ENCODE measurements at places on chromosomes 12 and 14.

- peak; percentile 10 for DNase-seq
Measured at GRCh38 chr14:20302042-20302755, 3.6 kb downstream of the TTC5 start.

GRCh38 chr12:8697476-8698131 is at the start of gene RIMKLB:
RIMKLB (plus strand) TSS chr12:8697991; CDS start chr12:8713867, 15,876 bp downstream.
- peak; percentile 37 for DNase-seq

DNA sequence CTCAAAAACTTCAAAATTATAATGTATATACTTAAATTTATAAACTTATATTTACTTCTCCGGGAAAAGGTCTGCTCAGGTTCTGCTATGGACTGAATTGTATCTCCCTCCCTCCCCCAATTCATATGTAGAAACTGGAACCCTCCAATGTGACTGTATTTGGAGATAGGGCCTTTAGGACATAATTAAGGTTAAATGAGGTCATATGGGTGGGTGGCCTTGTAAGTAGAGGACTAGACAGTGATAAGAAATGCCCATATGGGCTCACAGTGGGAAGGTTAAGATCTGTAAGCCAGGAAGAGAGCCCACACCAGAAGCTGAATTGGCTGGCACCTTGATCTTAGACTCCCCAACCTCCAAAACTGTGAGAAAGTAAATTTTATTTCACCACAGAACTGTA is 84.5 kb downstream of the TAOK3 start:
- DNase-seq = no peak

DNA sequence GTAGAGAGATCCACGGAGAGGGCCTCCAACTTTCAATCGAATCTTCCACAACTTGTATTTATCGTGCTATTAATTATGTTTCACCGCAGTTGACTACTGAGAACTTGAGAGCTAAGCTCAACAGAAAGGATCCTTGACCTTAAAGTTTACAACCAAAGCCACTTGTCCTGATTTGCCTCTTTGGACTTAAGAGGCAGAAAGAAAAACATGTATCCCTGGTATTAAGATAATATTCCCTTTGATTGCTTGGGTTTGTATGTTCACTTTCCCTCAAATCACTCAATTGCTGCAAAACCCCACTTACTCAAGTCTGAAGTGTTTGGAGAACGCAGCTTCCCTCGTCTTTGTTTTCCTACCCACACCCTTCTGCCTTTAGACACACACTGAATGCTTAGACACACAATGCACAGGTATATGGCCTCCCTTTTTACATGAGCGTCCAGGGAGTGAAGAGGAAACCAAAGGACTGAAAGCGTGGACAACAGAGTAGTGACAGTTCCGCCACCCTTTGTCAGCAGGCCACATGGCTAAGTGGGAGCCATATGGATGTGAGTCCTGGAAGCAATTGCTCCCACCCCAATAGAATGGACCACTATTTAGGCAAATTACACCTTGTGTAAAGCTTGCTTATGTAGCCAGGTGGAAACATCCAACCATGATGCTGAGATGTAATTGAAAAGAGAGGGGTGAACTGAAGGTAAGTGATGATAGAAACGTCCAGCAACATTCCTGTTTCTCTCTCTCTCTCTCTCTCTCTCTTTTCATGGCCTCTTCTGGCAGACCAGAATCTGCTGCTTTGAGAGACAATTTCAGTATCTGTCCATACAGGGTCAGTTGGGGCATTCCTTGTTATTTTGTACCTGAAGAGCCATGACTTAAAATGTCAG is 1.4 kb upstream of the PKP2 start:
- DNase-seq = no peak

DNA sequence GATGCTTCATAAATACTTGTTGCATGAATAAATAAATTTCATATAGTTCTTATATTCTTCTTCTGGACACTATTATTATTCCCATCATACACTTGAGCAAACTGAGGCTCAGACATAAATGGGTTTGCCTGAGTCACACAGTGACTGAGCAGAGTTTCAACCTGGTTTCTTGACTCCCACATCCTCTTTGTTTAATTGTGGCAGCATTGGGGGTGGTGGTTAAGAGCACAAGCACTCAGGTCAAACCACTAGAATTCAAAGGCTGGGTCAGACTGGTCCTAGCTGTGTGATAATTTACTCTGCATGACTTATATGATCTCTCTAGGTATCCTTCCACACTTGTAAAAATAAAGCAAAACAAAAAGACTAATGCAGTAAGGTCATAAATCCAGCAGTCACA is 274.9 kb upstream of the SRRM4 start:
- DNase-seq = no peak

- no peak for DNase-seq
Measured at GRCh38 chr14:93974833-93975232, 1.5 kb downstream of the ASB2 start.

DNA sequence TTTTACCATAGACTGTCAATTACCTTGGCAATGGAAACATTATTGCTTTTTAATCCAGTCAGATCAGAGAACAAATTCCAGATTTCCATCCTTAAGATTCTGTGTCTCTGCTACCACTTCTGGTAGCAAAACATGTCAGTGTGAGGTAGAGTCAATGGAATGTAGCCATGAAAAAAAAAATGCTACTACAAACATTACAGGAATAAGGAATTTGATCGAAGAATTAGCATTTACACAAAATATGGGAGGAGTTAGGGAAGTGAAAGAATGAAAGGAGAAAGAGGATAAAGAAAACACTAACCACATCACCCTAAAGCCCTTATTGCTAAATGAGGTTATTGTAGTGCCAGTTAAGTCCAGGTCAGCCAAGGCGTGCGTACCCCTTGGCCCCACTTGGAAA is 9.2 kb downstream of the MED21 start:
- no peak for DNase-seq

DNA sequence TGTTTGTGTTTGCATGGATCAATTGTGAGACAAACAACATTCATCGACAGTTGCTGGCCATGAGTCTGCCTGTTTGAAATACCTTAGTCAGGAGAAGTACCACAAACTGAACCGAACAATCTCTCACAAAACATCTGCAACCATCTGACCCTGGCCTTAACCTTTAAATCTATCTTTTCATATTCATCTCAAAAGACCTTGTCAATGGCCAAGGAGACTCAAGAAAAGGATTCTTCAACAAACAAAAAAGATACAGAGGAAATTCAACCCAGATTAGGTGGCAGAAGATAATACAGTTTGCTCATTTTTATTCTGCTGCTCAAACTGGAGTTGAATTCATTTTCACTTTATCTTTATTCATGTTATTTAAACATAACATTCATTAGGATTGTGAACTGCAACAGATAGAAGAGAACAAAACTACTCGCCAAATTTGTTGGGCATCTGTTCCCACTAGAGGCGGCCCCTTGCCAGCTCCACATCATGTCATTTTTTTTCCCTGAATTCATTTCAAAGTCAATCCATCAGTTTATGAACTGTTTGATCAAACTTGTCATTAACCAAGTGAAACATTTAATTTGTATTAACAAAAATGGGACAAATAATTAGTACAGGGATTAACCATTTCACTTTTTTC is 152.3 kb upstream of the OTX2 start:
- DNase-seq = no peak

GRCh38 chr14:105487449-105487985 is 831 bp downstream of the CRIP1 start:
- no peak for DNase-seq

- no peak for DNase-seq
Measured at GRCh38 chr14:92753250-92753649, 4.8 kb upstream of the LGMN start.

GRCh38 chr14:38950676-38951075 is 152.4 kb downstream of the SEC23A start:
- no peak for DNase-seq

DNA sequence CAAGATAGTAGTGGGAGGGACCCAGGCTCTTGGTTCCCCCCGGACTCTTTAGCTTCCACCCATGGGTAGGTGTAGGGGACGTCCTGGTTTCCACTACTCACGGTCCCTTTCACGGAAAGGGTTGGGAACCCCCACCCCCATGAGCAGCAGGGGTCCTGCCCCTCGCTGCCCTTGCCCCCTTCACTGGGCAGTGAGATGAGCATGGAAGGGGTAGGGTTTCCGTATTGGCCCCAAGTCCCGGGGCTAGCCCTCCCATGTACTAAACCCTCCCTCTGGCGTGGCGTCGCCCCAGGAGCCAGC is 12.7 kb downstream of the AGAP2 start:
- no peak for DNase-seq

DNA sequence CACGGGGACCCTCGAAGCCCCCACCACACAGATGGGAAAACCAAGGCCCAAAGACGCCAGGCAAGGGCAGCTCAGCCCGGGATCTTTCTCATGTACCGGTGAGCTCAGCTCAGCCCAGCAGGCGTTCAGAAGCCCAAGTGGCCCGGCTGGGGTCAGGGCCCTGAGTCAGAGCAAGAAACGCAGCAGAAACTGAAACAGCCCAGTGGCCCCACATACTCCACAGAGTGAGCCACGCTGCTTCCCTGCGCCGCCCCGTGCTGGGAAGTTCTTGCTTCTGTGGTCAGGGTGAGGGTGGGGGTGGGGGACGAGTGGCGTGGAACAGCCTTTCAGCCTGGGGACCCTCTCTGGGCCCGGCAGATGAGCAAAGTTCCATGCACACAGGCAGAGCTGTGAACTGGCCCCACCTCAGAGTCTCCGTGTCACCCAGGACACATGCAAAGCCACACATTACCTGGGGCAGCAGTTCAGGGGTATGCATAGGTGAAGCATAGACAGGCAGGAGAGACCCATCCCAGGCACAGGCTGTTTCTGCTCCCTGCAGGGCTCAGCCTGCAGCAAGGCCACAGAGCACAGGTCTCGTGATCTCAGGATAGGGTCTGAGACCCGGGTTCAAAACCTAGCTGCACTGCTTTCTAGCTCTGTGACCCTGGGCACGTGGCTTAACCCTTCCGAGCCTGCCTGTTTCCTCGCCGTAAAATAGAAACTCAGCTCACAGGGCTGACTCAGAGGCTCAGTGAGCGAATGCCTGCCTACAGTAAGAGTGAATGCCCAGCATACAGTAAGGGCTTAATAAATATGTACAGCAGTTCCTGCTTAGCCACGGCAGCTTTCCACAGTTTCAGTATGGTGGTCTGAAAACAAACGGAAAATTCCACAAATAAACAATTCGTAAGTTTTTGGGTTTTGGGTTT is 21.6 kb downstream of the NCOR2 start:
- DNase-seq = no peak

DNA sequence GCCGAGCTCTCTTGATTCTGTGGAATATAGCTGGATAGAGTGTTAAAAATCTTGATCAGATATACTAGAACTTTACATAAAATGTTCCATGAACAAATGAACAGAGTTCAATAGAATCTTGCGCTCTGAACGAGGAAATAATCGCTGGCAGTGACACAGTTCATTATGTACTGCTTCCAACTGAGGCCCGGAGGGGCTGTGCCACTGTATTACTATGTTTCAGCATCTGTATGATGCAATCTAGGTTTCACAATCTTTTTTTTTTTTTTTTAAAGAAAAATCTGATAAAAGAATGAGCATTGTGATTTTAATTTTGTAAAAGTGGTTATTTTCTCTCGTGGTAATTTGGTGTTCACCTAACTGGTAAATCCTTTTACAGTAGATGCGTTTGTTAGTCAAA is 77.2 kb downstream of the FERMT2 start:
- DNase-seq = peak; percentile 29

DNA sequence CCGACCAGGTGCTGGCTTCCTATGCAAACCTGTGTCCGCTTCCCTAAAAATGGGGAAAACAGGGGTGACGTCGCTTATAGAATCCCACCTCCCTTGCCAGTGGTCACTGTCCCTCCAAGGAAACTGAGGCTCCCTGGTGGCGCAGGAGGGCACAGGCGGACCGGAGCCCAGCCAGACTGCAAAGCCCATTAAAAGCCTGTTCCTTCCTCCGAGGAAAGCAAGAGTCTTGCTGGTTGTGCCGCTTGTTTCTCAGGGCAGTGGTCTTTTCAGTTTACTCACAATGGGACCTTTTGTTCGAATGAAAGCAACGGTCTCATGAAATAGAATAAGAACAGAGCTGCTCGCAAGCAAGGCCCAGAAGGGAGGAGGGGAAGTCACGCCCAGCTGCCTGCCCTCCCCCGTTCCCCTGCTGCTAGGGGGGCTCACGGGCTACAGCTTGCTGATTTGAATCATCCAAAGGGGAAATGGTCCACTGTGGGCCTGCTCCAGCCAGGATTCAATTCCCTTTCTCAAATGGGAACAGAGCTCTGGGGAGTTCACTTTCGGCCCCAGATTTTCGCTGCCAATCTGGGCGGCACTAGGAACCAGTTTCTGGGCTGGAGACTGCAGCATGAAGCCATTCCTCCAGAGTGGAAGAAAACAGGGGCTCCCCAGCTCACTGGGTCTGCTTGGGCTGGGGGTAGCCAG is 4.6 kb upstream of the SELPLG start:
- no peak for DNase-seq

- DNase-seq = no peak
Measured at GRCh38 chr12:98592825-98593322, 612 bp upstream of the SLC25A3 start.

GRCh38 chr12:125340791-125341190 is 275.6 kb downstream of the AACS start:
- peak; percentile 38 for DNase-seq

DNA sequence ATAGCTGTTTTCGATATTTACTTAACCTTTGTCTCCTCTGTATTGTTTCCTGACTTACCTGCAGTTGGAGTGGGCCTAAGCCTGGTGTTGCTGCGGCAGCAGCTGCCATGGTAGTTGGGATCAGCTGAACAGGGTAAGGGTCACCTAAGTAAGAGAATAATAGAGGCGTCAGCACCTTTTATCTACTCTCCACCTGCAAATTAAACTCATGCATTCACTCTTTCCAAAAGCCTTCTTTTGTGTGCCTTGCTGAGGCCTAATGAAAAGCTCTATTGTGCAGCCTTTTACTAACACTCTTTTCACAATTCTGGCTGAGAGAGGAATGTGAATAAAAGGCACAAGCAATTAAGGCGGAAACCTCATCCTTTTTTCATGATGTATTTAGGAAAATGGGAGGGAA is 308.7 kb downstream of the SOX5 start:
- no peak for DNase-seq

GRCh38 chr12:19847294-19848059 is 408.2 kb downstream of the AEBP2 start:
- DNase-seq = no peak

DNA sequence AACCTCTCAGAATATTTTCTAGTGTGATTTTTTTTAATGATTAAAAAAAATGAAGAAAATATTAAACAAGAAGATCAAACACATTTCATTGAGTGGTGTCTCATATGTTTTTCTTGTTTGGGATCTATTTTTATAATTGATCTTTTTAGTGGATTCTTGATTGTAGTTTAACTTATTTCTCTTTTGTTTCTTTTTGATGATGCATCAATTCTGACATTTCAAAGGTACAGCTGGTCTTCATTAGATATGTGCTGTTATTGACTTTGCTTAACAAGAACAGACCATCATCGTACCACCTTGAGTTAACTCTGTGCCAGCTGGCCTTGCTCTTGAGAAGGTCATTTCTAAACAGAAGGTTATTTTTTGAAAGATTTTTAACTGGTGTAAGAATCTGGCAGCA is 45.8 kb upstream of the FGD4 start:
- DNase-seq = no peak

DNA sequence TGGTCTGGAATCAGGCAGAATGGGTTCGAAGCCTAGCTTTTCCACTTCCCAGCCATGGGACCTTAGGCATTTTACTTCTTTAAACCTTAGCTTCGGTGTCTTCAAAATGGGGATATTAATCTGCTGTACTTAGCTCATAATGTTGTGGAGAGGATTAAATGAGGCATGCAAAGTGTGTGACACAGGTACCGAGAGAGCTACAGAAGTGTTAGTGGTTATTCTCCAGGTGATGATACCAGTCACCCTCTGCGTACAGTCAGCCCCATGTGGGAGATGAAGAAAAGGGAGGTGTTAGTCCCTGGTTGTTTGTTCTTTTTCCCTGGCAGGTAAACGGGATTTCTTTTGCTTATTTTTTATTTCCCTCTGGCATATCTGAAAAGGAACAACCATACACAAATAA is 212.1 kb downstream of the PHLDA1 start:
- DNase-seq = no peak

Measured in GM04504 (cell line).